ENCODE measurements at places on chromosomes 1 and 21. TPM values are rescaled to one million over a fixed set of nuclear protein-coding genes. Genes with fewer than 3 reads are reported as not detected.

Gene NHLH1
- not detected for total RNA-seq

Gene FCER1G
- total RNA-seq, result not detected

Gene OR2L8
- total RNA-seq, result not detected

Gene KRTAP27-1
- total RNA-seq, result not detected

Gene TAS1R1
- total RNA-seq, result under 0.01 TPM

Gene REN
- 4.3 TPM for total RNA-seq

Gene TNFRSF1B
- total RNA-seq, result 25.9 TPM

Gene FCRL5
- not detected for total RNA-seq

Gene PALMD
- total RNA-seq, result 6.8 TPM

Gene GPBP1L1
- total RNA-seq, result 122 TPM

Measured in fibroblast of villous mesenchyme (primary cell).